ENCODE measurements at places on chromosomes 3 and 15. TPM values are rescaled to one million over a fixed set of nuclear protein-coding genes. Genes with fewer than 3 reads are reported as not detected.

SIN3A gene
- 136 TPM for total RNA-seq

TRIP4 gene
- 23.0 TPM for total RNA-seq

LRRIQ4 gene
- total RNA-seq, result not detected

DNA sequence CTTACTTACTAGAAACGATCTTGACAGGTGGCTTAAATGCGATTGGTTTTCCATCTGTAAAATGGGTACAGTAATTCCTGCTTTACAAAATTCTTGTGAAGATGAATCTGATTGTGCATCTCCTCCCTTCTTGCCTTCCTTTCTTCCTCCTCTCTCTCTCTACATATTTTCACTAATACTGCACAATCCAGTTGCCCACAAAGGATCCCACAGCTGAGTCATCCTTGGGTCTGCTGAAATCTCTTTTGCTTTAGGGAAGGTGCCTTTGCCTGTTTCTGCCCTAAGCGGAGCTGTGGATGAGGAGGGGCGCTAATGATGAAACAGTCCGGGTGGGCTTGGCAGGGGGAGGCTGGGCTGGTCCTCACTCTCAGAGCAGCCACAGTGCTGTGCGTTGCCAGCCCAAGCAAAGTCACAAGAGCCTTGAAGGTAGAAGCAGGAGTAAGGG is 46.1 kb downstream of the AMOTL2 start:
- DNase-seq, result no peak
- H3K4me3 ChIP-seq, result no peak overlapping the region
- H3K27ac ChIP-seq, result no peak overlapping the region
- H3K27me3 ChIP-seq, result no peaks in the 10 kb centered on the region

GRCh38 chr3:111610189-111610588 is 15.0 kb upstream of the ZBED2 start:
- H3K27ac ChIP-seq, result peak overlapping the region; percentile 66
- peaks cover 3% of the 10 kb centered on the region for H3K36me3 ChIP-seq
- peaks cover 22% of the 10 kb centered on the region for H3K4me1 ChIP-seq
- H3K27me3 ChIP-seq, result no peaks in the 10 kb centered on the region
- peak; percentile 65 for DNase-seq

- DNase-seq, result no peak
- no peaks in the 10 kb centered on the region for H3K4me1 ChIP-seq
These were observed 222.0 kb downstream of the MCTP2 start for GRCh38 chr15:94453227-94453988.

- H3K36me3 ChIP-seq, result no peaks in the 10 kb centered on the region
- H3K27me3 ChIP-seq, result no peaks in the 10 kb centered on the region
- H3K4me1 ChIP-seq, result peaks cover 30% of the 10 kb centered on the region
- no peak for DNase-seq
- H3K4me3 ChIP-seq, result no peak overlapping the region
These were observed 2.3 kb upstream of the TGFBR2 start for GRCh38 chr3:30604093-30604492.

DNA sequence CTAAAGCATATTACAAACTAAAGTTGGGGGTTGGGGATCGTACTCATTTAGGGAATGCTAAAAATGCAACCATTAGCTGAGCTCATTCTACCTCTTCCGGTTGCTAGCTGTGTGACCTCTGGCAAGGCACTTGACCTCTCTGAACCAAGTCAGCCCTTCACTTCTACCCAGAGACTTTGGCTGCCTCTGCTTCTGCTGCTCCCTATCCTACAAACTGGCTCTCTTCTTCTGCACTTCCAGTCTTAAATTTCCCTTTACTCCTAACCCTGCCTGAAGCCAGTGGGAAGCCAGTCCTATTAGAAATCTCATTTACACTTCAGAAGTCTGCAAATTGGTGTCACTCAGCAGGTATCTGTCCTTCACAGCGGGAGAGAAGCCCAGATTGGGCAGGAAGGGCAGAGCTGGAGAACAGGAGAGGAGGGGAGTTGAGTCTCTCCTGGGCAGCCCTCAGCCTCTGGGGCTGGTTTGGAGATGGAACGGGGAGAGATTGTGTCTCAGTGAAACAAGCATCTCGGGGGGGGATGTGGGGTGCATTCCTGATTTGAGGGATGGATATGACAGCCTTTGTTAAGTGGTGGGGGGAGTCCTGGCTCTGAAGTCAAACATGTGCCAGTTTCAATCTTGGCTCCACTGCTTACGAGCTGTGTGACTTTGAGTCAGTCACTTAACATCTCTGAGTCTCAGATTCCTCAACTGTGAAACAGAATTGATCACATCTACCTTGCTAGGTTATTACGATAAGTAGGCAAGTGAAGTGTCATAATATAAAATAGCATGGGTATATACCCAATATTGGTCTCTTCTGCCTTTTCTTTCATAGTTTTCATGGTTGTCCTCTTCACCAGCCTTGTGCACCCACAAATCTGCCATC is 7.8 kb upstream of the AEN start:
- H3K27me3 ChIP-seq, result peaks cover 4% of the 10 kb centered on the region
- H3K36me3 ChIP-seq, result no peaks in the 10 kb centered on the region
- no peak overlapping the region for H3K27ac ChIP-seq
- no peaks in the 10 kb centered on the region for H3K4me1 ChIP-seq
- no peak overlapping the region for H3K4me3 ChIP-seq
- DNase-seq, result no peak

DNA sequence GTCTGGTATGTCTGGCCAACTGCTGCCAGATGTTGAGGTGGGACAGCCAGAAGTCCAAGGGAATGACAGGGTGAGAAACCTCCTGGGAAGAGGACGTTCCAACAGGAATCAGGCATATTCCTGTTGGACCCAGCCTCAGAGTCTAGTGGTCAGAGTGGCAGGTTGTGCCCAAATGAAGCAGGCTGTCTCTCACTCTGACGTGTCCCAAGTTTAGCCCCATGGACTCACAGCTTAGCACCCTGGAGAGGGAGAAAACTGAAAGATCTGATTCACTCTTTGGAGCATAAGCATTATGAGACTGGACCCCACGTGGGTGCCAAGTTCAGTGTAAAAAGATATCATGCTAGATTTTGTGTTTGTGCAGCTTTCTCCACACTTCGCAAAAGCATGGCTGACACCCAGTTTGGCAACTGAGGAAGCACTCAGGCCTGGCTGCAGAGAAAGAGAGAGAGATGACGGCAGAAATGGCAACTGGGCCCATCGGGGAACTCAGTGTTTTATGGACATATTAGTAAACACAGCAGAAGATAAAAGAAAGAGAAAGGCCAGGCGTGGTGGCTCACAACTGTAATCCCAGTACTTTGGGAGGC is 88.2 kb upstream of the LMCD1 start:
- no peaks in the 10 kb centered on the region for H3K27me3 ChIP-seq
- H3K27ac ChIP-seq, result no peak overlapping the region
- no peaks in the 10 kb centered on the region for H3K36me3 ChIP-seq
- no peak for DNase-seq
- no peaks in the 10 kb centered on the region for H3K4me1 ChIP-seq

DNA sequence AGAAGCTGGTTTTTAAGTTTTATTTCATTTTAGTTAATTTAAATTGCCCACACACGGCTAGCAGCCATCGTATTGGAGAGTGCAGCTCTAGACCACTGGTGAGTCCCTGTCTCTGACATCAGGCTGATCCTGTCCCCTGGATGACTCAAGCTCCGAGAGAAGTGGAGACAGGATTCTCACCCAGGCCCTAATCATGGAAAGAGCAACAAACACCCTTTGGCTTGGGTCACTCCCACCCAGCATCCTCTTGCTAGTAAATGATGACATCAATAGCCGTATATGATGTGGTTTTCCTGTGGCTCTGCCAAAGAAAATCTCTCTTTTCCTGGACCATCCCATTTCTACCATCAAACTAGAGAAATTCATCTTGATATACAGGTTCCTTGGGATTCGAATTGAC is 182.2 kb downstream of the NTRK3 start:
- no peaks in the 10 kb centered on the region for H3K36me3 ChIP-seq
- H3K4me3 ChIP-seq, result no peak overlapping the region
- no peak for DNase-seq
- no peaks in the 10 kb centered on the region for H3K27me3 ChIP-seq
- no peak overlapping the region for H3K27ac ChIP-seq

GRCh38 chr3:125045965-125046364 is 9.8 kb downstream of the HEG1 start:
- H3K4me3 ChIP-seq, result no peak overlapping the region
- H3K36me3 ChIP-seq, result peaks cover 6% of the 10 kb centered on the region
- H3K27ac ChIP-seq, result no peak overlapping the region
- DNase-seq, result no peak
- H3K4me1 ChIP-seq, result peaks cover 29% of the 10 kb centered on the region

Data from T-cell (primary cell).